ENCODE measurements at places on chromosomes 4 and X. TPM values are rescaled to one million over a fixed set of nuclear protein-coding genes. Genes with fewer than 3 reads are reported as not detected.

- DNase-seq, result no peak
Measured at GRCh38 chrX:78029663-78030062, 60.2 kb upstream of the PGAM4 start.

DNA sequence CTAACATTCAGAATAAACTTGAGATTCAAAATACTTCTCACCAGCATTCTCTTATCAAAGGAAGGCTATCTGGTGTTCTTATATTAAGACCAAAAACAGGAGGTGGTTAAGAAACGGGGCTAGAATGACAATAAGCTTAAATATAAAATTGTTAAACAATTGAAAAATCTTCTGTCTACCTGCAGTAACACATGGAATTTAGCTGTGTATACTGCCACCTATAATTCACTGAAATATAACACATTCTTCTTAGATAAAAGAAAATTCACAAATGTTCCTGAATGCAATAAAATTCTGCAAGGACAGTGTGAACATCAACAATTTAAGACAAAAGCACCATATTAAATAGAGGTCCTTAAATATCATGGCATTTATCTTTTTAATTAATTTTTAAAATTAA, 11.5 kb upstream of the PCDH10 start:
- DNase-seq, result no peak

- no peak for DNase-seq
Measured at GRCh38 chrX:56793112-56793430, 64.0 kb downstream of the NBDY start.

DNA sequence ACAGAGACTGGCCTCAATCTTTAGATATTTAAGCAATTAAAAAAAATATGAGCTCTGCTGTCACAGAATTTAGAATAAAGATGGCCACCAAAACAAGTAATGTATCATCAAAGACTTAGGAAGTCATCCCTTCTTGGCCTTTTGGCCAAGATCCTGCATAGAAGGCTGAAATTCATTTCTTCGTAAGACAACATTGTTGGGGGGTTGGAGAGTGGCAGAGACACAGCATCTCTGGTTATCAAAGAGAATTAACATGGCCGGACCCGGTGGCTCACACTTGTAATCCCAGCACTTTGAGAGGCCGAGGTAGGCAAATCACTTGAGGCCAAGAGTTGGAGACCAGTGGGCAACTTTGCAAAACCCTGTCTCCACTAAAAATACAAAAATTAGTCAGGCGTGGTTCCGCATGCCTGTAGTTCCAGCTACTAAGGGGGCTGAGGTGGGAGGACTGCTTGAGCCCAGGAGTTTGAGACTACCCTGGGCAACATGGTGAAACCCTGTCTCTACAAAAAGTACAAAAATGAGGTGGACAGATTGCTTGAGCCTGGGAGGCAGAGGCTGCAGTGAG, 4.0 kb downstream of the PPM1K start:
- no peak for DNase-seq

GRCh38 chrX:9911487-9911886, 55.7 kb upstream of the CLDN34 start:
- no peak for DNase-seq

- no peak for DNase-seq
Measured at GRCh38 chr4:69875576-69875975, 15.6 kb upstream of the SULT1E1 start.

The SPANXN3 gene
- polyA plus RNA-seq, result not detected

Measured in left renal pelvis (tissue), 4 donors.